Stimulated activated CD4-positive, alpha-beta T cell treated with anti-CD3 and anti-CD28 coated beads, TNF-alpha, amount 100 ng/mL, for 48 hours (primary cell): ENCODE measurements at places on chromosomes 7 and 10.

DNA sequence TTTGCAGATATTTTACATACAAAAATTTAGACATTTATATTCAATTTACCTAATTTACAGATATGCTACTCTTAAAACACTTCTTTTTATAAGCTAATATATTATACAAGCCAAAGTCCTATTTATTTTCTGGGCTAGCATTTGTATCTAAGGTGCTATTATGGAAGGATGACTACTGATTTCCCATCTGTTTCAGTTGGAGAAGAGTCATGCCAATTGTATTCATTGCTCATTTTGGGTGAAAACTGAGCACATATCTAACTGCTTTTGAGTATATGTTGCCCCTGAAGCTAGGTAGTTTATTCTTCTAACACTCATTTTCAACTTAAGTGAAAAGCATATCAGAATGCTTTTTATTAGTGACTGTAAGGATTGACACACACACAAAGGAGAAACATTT, 172.9 kb downstream of the CDK14 start:
- DNase-seq, result no peak

GRCh38 chr10:120422457-120422856, 34.6 kb upstream of the PLPP4 start:
- no peak for DNase-seq

- DNase-seq, result no peak
Observed at GRCh38 chr10:27564398-27564797, 60.3 kb downstream of the RAB18 start.

GRCh38 chr7:116738378-116738777, 66.4 kb downstream of the MET start:
- DNase-seq, result no peak

GRCh38 chr10:17663450-17663849, 19.5 kb downstream of the STAM start:
- DNase-seq, result no peak

GRCh38 chr7:78400038-78400437, 601.5 kb downstream of the PHTF2 start:
- no peak for DNase-seq

DNA sequence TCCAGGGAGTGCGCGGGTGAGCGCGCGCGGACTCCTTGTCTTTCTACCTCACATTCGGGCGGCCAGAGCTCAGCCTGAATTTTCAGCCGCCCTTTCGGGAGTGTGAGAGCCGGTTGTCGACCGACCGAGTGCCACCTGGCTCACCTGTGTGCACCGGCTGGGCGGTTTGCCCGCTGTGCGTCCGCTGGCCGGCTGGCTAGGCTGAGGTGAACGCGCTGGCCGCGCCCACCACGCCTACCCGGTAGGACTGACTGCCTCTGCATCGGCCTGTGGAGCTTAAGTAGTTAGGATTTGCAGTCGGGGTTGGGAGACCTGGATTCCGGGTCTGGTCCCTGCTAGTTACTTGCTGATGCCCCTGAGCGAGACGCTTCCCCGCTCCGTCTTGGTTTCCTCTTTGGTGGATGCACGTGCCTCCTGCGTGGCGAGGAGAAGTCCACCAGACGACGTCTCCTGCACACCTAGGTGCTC, 553 bp downstream of the TSPAN15 start:
- no peak for DNase-seq

- DNase-seq, result no peak
Observed at GRCh38 chr10:20481054-20481453, 416.1 kb downstream of the NEBL start.

- no peak for DNase-seq
Observed at GRCh38 chr10:48794074-48794473, 109.4 kb downstream of the WDFY4 start.

DNA sequence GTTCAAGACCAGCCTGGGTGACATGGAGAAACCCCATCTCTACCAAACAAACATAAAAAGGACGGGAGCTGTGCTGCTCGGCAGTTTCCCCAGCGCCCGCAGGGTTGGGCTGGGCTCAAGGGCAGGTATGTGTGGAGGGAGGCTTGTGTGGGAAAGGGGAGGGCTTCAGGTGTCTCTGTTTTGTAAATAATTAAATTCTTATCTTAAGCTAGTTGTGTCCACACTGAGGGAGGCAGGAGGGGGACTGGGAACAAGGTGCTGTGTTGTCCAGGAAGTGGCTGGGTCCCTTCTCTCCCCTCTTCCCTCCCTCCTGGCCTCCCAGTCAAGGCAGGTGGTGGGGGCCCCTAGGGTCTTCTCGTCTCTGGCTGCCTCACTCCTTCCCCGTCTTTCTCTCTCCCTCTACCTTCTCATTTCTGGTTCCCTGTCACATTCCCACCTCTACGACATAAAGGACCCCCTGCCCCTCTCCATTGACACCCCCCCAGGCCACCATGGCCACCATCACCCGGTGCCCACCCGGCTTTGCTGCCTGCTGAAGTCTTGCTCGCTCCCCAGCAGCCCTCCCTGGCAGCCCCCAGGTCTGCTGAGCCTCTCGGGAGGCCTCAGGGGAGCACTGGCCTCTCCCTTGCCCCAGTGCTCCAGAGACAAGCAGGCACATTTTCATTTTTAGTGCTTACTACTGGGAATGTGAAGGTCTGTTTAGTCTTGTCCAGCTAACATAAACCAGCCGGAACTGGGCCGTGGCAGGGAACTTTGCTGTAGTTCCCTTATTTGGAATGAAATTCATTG, 19.3 kb downstream of the NEURL1 start:
- no peak for DNase-seq

DNA sequence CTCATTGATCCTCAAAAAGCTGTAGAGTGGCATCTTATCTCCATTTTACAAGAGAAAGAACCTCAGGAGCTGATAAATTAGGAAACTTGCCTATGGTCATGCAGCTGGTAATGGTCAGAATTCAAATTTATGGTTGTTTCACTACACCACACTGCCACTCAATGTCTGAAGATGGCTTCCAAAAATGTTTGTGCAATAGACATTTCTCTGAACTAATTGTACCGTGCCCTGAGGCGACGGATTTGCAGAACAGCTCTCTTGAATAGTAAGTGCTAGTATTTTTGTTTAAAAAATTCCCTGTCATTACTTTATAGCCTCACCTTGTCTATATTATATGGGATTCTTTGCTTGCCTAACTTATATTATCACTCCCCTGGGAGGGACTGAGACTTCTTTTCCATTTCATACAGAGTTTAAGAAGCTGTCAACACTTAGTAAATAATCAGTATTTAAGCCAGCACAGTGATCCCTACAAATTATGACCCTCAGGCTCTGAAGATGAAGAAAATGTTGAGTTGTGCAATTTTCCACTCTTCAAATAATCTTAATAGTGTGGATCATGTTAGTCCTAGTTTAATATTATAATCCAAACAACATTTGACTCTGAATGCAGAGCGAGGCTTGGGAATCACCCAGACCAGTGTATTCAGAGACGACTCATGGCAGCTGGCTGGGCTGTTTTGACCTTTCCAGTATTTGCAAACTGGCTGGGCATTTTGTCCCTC, 346.6 kb downstream of the PTEN start:
- DNase-seq, result no peak

DNA sequence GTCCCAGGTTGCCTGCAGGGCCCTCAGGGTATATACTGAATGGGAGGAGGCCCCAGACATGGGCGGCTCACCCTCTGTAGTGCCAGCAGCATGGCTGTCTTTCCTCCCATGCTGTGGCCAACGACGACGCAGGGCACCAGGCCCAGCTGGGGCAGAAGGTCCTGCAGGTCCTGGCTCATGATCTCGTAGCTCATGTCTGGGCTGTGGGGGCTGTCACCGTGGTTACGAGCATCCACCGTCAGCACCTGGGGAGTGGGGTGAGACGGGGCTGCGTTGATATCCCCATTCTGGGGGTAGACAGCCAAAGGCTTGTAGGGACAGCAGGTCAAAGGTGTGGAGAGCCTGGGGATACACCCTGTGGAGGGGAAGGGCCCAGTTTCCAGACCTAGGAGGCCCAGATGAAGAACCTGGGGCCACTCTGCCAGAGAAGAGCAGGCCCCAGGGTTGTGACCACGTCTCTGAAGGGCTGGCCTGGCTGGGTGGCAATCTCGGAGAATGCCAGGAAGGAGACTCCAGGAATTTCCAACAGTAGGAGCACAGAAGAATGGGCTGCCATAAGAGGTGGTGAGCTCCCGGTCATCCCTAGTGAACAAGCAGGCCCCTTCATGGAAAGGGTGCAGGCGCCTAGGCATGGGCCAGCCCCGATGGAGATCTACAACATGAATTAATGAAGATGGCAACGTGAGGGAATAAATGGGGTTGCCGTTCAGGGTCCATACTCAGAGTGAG, 947 bp downstream of the ABHD11 start:
- no peak for DNase-seq

DNA sequence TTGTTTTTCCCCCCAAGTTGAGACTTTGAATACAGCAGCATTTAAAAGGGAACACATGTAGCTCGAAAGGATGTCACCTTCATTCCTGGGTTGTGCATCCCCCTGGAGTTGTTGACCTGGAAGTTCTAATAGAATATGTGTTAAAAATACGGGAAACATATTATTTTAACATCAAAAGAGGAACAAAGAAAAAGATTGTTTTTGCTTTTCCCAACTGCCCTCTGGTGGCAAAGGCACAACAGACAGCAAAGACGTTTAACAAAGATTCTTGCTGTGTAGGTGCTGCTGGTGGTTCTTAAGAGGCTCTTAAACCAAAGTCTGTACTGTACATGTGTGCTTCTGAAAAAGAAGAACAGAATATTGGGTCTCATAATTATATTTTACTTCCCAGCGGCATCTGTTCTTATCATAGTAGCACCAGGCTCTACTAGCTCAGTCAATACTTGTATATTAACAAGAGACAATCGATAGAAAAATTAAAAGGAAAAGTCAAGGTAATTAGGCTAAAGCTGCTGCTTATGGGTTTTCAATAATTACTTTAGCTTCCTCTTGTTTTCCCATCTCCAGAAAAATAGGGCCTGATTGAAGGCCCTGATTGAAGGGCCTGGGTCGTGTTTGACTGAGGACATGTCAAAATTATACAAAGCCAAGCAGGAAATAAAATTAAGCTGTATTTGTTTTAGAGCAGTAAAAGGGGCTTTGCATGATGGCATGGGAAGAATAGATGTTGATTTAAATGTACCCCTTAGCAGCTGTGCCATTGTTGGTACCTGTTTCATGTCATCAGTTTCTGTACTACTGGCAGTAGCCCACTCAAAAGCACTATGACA, 384.2 kb upstream of the LRGUK start:
- no peak for DNase-seq

GRCh38 chr7:22607180-22607579, 107.2 kb upstream of the STEAP1B start:
- no peak for DNase-seq

DNA sequence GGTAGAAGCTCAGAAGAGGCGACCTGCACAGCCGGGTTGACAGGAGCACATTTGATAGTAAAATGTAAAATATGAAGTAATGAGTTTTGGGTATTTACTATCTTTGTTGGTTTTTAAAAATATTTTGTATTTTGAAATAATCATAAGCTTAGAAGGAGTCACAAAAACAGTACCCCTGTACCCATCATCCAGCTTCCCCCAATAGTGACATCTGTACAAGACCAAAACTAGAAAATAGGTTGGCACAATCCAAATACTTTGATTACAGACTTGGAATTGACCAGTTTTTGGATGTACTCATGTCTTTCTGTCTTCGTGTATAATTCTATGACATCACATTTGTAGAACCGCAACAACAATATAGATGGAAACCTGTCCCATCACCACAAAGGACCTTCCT, 413.1 kb upstream of the PODXL start:
- no peak for DNase-seq

- no peak for DNase-seq
Observed at GRCh38 chr7:101936223-101936610, 118.8 kb downstream of the CUX1 start.

GRCh38 chr7:80499350-80499953, 12.4 kb downstream of the GNAT3 start:
- no peak for DNase-seq

GRCh38 chr7:158911145-158911544, 54.8 kb downstream of the DYNC2I1 start:
- DNase-seq, result no peak

- no peak for DNase-seq
Observed at GRCh38 chr7:93544691-93545090, 29.8 kb downstream of the CALCR start.

- DNase-seq, result no peak
Observed at GRCh38 chr10:55330486-55330885, 529.5 kb upstream of the PCDH15 start.

GRCh38 chr10:132144086-132144485, 42.7 kb upstream of the DPYSL4 start:
- no peak for DNase-seq

DNA sequence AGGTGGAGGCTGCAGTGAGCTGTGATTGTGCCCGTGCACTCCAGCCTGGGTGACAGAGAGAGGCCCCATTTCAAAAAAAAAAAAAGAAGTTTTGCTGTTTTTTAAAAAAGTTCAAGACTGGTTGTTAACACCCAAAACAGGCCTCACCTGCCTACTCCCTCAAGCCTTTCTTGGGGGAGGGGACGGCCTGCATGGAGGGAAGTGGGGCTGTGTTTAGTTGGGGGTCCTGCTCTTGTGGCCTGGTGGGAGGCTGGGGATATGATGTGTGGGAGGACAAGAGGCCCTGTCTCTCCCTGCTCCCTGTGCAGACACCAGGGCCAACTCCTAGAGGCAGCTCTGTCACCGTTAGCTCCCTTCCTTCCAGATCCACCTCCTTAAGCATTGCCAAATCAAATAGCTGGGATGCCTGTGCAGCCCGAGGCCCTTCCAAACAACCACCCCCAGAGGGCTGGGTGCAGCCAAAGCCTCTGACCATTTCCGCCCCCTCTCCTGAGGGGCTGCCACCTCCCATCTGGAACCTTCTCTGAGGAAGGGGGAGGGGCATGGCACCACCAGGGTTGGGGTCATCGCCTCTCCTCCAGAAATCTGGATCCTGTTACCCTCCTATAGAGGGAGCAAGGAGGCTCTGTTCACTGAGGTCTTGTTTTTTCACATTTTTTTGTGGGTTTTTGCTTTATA, 32.9 kb upstream of the ANKRD2 start:
- no peak for DNase-seq

GRCh38 chr7:112789453-112789816, 758 bp downstream of the TMEM168 start:
- DNase-seq, result no peak

DNA sequence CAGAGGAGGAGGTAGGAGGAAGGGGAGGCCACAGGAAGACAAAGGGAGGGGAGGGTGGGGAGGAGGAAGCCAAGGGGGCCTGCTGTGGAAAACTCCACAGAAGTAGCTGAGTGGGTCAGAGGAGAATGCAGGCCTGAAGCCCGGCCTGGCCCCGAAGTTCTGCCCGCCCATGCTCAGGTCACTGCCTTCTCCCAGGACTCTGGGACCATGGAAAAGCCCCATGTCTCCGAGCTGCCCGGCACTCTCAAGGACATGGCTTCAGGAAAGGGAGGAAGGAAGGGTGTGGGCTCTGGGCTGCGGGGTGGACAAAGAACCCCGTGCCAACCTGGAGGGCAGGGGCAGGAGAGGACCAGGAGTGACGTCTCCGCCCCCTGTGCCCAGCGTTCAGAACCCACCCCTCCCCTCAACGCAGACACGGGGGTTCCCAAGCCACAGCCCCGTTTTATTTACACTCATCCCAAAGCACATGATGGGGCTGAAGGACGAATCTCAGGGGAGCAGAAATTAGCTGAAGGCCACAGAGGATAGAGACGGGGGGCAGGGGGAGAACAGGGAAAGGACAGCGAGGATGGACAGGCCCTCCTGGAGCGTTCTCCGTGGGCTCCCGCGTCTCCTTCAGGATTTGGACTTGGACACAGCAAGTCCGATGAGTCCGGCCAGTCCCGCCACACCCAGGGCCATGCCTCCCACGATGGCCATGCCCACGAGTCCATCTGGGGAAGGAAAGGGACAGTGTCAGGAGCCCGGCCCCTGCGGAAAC, 1.8 kb upstream of the CLDN15 start:
- no peak for DNase-seq

GRCh38 chr10:107409522-107409921, 245.0 kb upstream of the SORCS1 start:
- no peak for DNase-seq
